ENCODE measurements at places on chromosomes 5 and 9.

- no peak for DNase-seq
Measured at GRCh38 chr9:109707355-109707754, 72.6 kb upstream of the PALM2AKAP2 start.

DNA sequence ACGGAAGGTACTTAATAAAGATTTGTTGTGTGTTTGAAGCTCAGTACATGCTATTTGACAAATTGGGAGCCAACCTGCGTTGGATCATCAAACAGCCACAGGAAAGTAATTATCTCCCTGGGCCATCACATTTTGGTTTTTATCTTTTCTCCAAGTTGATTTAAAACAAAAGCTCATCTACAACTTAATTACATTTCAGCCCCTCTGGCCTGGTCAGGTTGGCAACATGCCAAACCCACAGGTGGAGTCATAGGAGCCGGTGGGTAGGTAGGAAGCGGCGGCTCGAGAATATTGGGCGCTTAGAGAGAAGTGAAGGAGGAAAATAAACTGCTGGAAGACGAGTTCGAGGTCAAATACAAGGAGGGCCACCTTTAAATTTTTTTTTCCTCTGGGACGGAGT is 64.9 kb upstream of the FANCC start:
- DNase-seq = no peak

DNA sequence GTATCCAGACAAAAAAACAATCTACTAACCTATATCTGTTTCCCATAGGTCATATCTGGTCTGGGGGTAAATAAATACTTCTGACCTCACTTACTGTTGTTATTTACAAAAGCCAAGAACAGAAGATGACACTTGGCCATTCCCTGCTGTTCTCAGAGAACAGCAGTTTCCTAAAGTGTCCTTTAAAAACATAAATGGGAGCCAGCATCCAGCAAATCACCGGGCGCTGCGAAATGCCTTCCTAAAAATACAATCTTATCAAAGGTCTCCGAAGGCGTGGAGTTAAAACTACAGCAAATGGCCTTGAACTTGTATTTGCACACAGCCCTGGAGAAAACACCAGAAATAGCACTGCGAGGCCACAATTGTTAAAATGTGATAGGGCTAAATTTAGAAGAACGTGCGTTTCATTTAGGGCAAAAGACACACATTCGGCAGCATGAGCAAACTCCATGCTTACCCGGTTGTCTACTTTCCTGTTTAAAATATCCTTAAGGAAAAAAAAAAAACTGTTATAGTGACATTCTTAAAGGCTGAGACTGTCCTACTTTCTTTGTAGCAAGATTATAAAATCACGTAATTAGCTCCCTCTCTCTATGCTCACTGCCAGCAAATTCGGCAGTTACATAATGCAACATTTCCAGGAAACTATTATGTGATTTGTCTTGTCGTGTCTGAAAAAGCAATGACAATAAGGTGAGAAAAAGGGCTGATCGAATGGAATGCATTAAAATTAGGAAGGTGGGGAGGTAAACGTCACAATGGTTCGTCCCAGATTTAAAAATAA is 1.5 kb downstream of the NFIL3 start:
- no peak for DNase-seq

DNA sequence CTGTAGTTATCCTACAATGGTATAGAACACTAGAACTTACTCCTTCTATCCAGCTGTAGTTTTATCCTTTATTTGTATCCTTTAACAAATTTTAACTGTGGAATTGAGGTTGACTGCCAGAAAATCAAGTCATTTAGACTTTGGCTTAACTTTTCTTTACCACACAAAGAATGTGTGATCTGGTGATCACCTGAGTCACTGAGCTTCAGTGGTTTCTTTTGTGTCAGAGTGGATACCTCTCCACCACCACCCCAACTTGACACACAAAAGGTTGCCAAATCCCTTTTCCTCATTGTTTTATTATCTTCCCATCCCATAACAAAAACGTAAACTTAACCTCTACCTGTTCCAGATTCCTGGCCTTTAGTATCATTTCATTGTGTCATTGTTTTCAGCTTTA is 5.5 kb downstream of the OTULIN start:
- DNase-seq = no peak

DNA sequence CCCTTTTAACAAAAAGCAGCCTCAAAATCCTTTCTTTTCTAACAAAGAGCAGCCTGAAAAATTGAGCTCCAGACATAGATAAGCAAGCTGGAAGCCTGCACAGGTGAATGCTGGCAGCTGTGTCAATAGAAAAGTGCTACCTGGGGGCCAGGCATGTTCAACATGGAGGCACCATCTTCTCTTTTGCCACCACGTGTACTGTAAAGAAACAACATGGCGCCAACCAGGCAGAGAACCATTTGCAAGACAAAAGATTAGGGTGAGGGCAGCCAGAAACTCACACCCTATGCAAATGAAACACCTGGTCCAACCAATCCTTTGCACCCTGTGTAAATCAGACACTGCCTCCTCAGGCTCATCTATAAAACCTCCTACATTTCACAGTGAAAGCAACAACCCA is 96.0 kb downstream of the ACTL7B start:
- DNase-seq = no peak

- DNase-seq = peak; percentile 50
Measured at GRCh38 chr9:107280543-107280942, 2.5 kb upstream of the RAD23B start.

DNA sequence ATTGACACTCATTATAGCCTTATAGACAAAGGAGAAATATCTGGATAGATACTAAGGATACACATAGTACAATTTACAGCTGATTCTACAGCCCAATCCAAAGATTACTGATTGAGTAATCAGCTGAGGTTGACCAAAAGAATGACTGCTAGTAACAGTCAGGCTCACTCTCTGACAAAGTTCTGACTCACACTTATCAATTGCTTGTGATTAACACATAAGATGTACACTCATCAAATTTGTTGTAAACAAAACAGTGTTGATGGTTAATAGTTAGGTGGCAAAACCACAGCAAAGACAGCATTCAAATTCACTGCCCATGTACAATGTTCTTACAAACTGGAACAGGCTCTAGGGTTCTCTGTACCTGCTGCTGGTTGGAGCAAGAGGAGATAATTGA is 422.7 kb downstream of the TLE1 start:
- no peak for DNase-seq

DNA sequence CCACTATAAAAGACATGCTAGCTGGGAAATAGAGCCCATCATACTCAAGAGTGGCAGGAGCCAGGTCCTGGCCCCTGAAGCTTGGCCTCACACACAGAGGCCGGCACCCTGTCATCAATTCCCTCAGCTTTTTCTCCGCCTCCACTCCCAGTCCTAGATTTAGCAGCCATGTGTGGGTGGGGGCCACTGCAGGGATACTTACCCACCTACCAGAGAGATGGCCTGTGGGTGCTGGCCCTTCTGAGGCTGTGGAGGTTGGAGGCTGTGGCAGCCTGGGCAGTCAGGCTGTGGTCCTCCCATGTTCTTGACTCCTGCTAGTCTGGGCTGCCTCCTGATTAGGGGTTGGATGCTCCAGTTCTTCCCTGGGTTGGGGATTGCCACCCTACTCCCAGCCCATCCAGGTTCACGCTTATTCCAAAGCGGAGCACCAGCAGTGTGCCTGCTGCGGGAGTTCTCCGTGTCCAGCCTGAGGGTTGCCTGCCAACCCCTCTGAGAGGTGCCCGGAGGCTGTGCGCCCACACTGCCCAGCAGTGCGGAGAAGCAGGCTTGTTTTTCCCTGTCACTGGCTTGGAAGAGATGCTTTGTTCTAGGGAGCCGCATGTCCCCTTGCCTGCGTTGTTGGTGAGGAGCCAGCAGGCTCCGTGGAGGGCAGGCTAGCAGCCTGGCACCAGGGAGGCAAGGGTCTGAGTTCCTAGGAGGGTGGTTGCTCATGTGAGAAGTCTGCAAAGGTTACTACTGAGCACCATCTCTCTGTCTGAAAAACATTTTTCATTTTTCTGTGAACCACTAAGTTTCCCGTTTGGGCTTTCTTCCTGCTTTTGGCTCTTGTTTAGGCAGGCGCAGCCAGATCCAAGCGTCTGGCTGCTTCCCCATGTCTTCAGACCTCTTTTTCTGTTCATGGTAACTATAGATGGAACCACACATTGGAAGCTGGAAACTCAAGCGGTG is 7.5 kb downstream of the SLC22A5 start:
- no peak for DNase-seq

- no peak for DNase-seq
Measured at GRCh38 chr5:124519396-124519795, 227.0 kb downstream of the ZNF608 start.

DNA sequence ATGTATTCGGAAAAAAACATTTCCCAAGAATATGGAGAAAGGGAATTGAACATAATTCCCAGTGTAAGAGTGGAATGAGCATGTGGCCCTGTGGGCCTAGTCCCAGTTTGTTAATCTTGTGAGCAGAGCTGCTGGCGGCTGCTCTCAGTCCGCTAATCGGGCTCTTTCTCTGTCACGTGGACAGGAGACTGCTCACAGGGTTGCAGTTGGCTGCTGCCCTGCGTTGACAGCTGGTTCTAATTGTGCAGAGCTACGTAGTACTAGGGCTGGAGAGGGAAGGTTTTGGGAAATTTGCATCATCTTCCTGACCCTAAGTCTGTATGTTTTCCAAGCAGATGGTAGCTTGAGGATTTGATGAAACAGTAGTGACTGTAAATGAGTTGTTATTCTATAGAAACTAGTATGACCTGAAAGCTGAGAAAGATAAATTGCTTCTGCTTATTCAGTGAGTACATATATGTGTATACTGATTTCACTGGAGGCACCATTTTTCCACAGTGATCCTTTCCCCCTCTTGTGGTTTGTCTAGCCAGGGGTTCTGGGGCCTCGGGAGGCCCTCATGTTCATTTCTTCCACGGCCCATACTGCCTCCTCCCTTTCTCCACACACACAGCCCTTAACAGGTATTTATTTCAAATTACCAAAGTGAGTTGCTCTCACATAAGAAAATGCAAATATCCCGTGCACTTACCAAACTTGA is 100.6 kb downstream of the ANGPTL2 start:
- DNase-seq = no peak

- DNase-seq = no peak
Measured at GRCh38 chr9:76271755-76272154, 122.5 kb downstream of the RFK start.

DNA sequence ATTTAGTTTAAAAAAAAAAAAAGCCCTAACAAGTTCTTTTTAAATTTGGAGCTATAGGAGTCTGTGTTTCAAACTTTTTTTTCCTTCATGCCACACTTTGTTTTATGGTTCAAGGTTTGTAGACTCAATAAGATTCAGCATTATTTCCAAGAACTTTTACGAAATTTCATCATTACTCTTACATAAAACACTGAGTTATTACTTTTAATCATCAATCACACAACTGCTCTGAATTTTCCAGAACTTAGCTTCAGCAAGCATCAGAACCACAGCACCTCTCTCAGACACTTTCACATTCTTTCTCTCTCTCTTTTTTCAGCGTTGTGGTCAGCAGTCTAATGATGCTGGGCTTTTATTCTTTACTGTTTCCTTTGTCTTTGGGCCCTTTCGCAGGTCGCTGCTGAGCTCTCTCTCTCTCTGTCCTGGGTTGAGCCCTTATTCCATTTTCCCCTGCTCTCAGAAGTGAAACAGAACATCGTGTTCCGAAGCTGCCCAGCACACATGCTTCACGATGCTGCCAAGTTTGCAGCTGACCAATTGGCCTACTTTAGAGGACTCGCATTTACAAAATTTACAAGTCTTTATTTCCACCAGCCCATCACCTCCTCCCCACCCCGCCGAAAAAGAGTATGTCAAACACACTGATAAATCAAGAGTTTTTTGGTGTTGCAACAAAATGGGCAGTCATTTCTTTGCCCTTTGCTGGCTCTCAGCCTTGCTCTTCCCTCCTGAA is 44.6 kb upstream of the PIK3R1 start:
- DNase-seq = no peak

DNA sequence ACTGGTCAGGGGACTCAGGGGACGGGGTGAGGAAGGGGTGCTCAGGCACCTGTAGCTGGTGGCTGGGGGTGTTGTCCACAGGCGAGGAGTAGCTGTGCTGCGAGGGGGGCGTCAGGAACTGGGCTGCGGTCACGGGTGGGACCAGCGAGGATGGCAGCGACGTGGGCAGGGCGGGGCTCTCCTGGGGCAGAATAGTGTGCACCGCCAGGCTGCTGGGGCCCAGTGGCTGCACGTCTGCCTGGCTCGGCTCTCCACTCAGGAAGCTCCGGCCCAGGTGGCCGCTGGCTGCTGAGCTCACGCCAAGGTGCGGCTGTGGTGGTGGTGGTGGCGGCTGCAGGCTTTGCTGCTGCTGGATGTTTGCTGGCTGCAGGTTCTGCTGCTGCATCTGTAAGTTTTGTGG is 13.3 kb upstream of the SEC16A start:
- DNase-seq = no peak

DNA sequence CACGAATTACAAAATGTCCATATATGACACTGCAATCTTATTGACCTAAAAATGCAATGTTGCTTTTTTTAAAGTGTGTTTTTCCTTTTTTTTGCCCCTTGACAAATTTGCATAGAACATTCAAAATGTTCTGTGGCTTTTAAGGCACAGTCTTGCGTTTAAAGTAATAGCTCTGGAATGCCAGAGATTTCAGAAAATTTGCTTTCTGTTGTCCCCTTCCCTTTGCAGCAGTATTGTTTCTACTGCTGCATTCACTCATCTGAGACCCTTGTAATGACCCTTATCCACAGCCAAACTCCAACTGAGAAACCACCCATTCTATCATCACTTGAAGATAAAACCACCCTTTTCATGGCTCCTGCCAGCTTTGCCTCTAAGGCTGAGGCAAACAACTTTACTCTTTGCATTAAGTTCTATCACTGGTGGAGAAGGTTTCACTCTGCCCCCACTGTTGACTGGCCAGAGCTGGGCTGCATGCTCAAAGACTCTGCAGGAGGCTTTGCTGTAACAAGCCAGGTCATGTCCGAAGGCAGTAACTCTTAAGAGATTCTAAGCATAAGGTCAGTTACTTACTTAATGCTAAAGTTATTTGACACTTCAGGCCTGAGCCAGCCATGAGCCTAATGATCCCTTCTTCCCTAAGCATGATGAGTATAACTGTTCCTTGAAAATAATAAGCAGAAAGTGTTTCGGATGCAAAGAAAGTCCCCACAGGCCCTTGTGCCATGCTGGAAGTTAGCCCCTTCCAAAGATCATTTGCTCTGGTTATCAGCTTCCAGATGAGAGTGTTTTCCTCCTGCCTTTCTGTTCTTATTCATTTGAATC is 101.9 kb downstream of the CD180 start:
- DNase-seq = no peak

DNA sequence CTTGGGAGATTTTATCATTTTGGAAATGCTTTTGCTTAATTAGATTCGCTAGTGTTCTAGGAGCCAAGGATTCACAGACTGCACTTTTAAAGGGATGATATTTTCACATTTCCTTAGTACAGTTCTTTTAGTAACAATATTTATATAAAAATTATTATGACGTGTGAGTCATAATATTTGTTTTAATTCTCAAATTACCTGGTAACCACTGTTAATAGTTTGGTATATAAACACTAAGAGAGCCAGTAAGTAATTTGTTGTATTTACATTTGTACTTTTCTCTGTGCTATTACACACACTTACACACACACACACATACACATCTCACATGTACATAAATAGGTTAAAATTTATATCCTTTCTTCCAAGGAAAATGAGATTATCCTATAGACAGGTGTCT is 58.8 kb upstream of the RAD23B start:
- DNase-seq = no peak
